Neural crest cell (in vitro differentiated cells): ENCODE measurements at places on chromosomes 7 and 10. TPM values are rescaled to one million over a fixed set of nuclear protein-coding genes. Genes with fewer than 3 reads are reported as not detected.

- no peak for DNase-seq
- no peak overlapping the region for H3K4me3 ChIP-seq
- no peak overlapping the region for H3K27ac ChIP-seq
- H3K4me1 ChIP-seq: no peaks in the 10 kb centered on the region
Measured at GRCh38 chr10:86218160-86218559, 148.4 kb downstream of the GRID1 start.

DNA sequence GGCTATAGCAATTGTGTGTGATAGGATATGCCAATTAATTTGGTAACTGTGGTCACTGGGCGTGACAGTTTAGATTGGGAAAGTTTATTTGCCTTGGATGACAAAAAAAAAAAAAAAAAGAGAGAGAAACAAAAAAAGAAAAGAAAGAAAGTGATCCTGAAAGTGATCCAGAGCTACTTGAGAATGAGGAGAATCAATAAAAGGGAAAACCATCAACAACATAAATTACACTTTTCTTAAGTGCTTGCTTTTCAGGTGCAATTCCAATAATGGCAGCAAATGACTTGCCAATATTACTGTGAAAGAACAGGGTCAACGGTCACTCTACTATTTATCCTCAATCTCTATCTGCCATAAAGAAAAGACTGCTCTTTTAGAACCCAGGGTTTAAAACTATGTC lies 191.8 kb upstream of the SEMA3C start:
- DNase-seq: no peak
- H3K27ac ChIP-seq: no peak overlapping the region
- peaks cover 45% of the 10 kb centered on the region for H3K4me1 ChIP-seq
- H3K4me3 ChIP-seq: no peak overlapping the region
- H3K36me3 ChIP-seq: no peaks in the 10 kb centered on the region

- H3K36me3 ChIP-seq: peaks cover 7% of the 10 kb centered on the region
- no peak for DNase-seq
- H3K4me3 ChIP-seq: no peak overlapping the region
- no peaks in the 10 kb centered on the region for H3K4me1 ChIP-seq
- H3K27ac ChIP-seq: no peak overlapping the region
Measured at GRCh38 chr7:57308631-57309408, 141.2 kb upstream of the ZNF716 start.

- H3K36me3 ChIP-seq: no peaks in the 10 kb centered on the region
- H3K4me1 ChIP-seq: peaks cover 10% of the 10 kb centered on the region
- H3K4me3 ChIP-seq: no peak overlapping the region
- DNase-seq: no peak
Measured at GRCh38 chr7:154640266-154640865, 362.6 kb downstream of the PAXIP1 start.

DNA sequence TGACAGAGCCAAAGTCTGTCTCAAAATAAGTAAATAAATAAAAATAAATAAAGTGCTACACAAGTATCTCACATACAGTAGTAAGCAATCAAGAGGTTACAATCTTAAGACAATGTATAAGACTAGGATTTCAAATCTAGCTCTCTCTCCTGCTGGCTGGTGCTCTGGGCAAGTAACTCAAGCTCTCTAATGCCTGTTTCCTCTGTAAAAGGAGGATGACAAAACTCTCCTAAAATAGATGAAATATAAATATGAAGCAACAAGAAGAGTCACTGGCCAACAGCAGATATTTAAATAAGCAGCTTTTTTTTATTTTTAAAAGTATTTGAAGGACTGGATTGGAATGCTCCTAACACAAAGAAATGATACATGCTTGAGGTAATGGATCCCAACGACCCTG lies 7.2 kb downstream of the SFMBT2 start:
- H3K4me1 ChIP-seq: peaks cover 12% of the 10 kb centered on the region
- no peak overlapping the region for H3K4me3 ChIP-seq
- no peak for DNase-seq
- H3K27ac ChIP-seq: no peak overlapping the region
- H3K36me3 ChIP-seq: peaks cover 6% of the 10 kb centered on the region

Gene NEUROD6
- total RNA-seq: not detected in 2 replicates

DNA sequence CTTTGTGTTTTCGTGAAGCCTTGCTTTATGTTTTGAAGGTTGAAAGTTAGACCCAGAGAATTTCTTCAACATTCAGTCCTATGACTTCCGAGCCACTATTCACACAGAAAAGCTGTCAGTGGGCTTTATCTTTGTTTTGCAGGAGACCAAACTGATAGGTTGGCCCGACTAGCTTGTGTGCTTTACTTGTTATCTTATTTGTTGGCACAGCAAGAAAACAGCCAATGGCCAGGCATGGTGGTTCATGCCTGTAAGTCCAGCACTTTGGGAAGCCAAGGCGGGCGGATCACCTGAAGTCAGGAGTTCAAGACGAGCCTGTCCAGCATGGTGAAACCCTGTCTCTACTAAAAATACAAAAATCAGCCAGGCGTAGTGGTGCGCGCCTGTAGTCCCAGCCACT lies 16.0 kb upstream of the GDI2 start:
- H3K27ac ChIP-seq: peak overlapping the region; percentile 19
- H3K4me3 ChIP-seq: no peak overlapping the region
- no peak for DNase-seq
- H3K36me3 ChIP-seq: no peaks in the 10 kb centered on the region
- no peaks in the 10 kb centered on the region for H3K27me3 ChIP-seq
- H3K4me1 ChIP-seq: peaks cover 7% of the 10 kb centered on the region

- DNase-seq: no peak
- H3K4me1 ChIP-seq: peaks cover 17% of the 10 kb centered on the region
- H3K27me3 ChIP-seq: no peaks in the 10 kb centered on the region
- H3K4me3 ChIP-seq: no peak overlapping the region
- H3K27ac ChIP-seq: no peak overlapping the region
- no peaks in the 10 kb centered on the region for H3K36me3 ChIP-seq
Measured at GRCh38 chr7:44467217-44467548, 23.3 kb downstream of the NUDCD3 start.

- H3K36me3 ChIP-seq: no peaks in the 10 kb centered on the region
- H3K27ac ChIP-seq: no peak overlapping the region
- H3K4me3 ChIP-seq: no peak overlapping the region
- H3K4me1 ChIP-seq: no peaks in the 10 kb centered on the region
- peak; percentile 75 for DNase-seq
- peaks cover 4% of the 10 kb centered on the region for H3K27me3 ChIP-seq
Measured at GRCh38 chr10:71696628-71697326, 22.8 kb downstream of the C10orf105 start.

Gene HOXA7
- total RNA-seq: 7.1 and 8.8 TPM in 2 replicates

DNA sequence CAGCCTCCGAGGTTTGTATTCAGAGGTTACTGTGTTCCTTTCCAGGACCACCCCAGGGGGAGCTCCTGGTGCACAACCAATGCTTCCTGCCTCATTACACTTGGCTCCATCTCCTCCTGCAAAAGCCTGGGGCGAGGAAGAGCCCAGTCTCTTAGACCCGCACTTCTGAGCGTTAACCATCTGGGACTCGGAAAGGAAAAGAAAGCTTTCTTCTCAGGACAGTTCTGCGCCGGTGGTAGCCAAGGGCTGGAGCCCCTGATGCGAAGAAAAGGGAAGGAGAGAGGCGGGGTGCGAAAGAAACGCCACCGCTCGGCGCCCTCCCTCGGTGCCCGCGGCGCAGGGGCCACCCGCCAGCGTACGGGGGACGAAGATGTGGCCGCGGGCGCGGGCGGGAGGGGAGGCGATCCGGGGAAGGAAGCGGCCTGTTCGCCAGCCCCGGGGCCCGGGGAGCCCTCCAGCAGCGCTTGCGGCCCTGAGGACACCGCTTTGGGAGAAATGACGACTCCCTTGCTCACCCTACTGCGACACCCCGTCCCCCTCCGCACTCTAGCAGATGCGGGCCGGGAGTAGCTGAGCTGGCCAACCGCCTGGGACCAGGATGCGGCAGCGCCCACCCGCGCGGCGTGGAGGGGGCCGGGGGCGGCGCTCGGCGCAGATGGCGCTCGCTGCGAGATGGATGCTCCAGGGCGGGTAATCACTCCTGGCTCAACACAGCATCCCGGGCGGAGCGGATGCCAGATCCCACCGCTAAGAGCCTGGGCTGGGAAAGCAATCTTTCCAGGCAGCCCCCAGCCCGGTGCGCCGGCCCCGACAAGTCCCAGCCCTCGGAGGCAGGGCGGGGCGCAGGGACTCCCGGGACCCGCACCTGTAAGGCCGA lies 1.3 kb downstream of the NRCAM start:
- no peaks in the 10 kb centered on the region for H3K36me3 ChIP-seq
- H3K27me3 ChIP-seq: peaks cover 46% of the 10 kb centered on the region
- peak overlapping the region; percentile 47 for H3K27ac ChIP-seq

DNA sequence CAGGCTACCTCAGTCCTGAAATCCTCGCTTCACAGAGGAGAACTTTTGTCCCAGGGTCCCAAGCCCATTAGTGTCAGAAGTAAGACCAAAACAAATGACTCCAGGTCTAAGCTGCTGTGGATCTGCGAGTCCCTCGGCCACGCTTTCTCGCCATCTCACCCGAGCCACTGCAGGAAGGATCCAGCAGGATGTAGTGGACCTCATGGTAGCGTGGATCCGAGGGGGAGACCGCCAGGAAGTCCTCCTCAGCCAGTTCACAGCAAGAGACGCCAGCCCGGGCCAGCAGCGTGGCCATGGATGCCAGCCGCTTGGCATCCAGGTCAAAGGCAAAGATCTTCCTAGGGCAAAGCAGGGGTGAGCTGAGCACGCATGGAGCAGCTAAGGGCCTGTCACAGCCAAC lies 4.6 kb downstream of the NSUN5 start:
- H3K27ac ChIP-seq: no peak overlapping the region
- DNase-seq: no peak
- H3K36me3 ChIP-seq: peaks cover 4% of the 10 kb centered on the region
- no peaks in the 10 kb centered on the region for H3K27me3 ChIP-seq

DNA sequence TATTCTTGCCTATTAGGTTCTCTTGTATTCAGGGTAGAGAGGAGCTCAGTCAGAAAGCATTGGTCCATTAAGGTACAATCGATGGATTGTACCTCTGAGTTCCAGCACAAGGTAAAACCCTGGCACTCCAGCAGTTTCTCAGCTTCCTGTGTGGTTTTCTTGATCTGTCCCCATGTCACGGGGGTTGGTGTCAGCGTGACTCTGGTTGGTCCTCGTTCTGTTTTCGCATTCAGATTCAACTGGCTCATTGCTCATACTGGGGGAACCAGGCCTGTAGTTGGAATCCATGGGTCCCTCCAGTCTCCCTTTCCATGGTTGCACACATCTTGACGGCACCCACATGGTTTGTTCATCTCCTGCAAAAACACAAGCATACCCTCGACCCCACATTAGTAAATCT lies 32.7 kb upstream of the RASGEF1A start:
- peaks cover 66% of the 10 kb centered on the region for H3K27me3 ChIP-seq
- H3K36me3 ChIP-seq: no peaks in the 10 kb centered on the region
- no peak overlapping the region for H3K27ac ChIP-seq

DNA sequence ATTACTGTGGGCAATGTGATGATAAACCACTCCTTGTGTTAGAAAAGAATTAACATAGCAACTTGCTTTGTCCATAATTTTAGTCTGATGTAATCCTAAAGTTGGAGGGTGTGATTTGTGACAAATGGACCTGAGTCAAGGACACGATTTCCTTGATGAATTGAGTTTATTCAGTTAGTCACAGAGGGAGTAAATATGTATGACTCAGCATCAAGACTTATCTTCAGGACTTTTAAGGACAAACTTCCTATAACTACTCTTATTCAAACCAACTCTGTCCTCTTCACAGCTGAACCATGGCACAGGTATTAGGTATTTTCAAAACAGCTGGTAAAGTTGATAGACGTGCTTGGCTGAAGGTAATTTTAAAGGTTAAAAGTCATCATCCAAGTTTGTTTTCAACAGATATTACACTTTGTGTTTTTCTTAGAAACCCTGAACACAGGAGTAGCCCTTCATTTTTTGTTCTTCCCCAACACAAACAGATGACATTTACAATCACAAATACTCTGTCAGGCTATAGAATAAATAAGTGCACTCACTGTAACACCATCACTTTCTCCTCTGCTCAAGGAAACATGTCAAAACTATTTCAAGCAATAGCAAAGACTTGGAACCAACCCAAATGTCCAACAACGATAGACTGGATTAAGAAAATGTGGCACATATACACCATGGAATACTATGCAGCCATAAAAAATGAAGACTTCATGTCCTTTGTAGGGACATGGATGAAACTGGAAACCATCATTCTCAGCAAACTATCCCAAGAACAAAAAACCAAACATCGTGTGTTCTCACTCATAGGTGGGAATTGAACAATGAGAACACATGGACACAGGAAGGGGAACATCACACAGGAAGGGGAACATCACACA lies 54.5 kb downstream of the COA1 start:
- no peak for DNase-seq
- H3K27ac ChIP-seq: no peak overlapping the region
- H3K4me1 ChIP-seq: no peaks in the 10 kb centered on the region
- no peak overlapping the region for H3K4me3 ChIP-seq
- no peaks in the 10 kb centered on the region for H3K27me3 ChIP-seq

- no peak overlapping the region for H3K27ac ChIP-seq
- H3K27me3 ChIP-seq: no peaks in the 10 kb centered on the region
- DNase-seq: no peak
- peaks cover 2% of the 10 kb centered on the region for H3K36me3 ChIP-seq
- no peaks in the 10 kb centered on the region for H3K4me1 ChIP-seq
- H3K4me3 ChIP-seq: no peak overlapping the region
Measured at GRCh38 chr7:30321882-30322192, 37.4 kb downstream of the ZNRF2 start.

- peak overlapping the region; percentile 88 for H3K4me3 ChIP-seq
- peak overlapping the region; percentile 44 for H3K27ac ChIP-seq
- H3K27me3 ChIP-seq: no peaks in the 10 kb centered on the region
- H3K36me3 ChIP-seq: no peaks in the 10 kb centered on the region
Measured at GRCh38 chr7:98281757-98282606, 496 bp downstream of the BRI3 start.

- no peak overlapping the region for H3K27ac ChIP-seq
- H3K4me3 ChIP-seq: no peak overlapping the region
- H3K36me3 ChIP-seq: no peaks in the 10 kb centered on the region
- H3K27me3 ChIP-seq: no peaks in the 10 kb centered on the region
Measured at GRCh38 chr10:60611291-60611747, 167.0 kb upstream of the CDK1 start.

- H3K27ac ChIP-seq: no peak overlapping the region
- H3K27me3 ChIP-seq: no peaks in the 10 kb centered on the region
- no peaks in the 10 kb centered on the region for H3K4me1 ChIP-seq
Measured at GRCh38 chr7:30080818-30081217, 52.6 kb downstream of the PLEKHA8 start.

GRCh38 chr7:5064391-5065106 lies 18.9 kb downstream of the RBAK start:
- no peak for DNase-seq
- H3K4me3 ChIP-seq: peak overlapping the region; percentile 63
- peaks cover 2% of the 10 kb centered on the region for H3K27me3 ChIP-seq
- no peak overlapping the region for H3K27ac ChIP-seq
- peaks cover 96% of the 10 kb centered on the region for H3K36me3 ChIP-seq

Gene PDIA4
- 151 and 154 TPM in 2 replicates for total RNA-seq

Gene FANK1
- total RNA-seq: 2.4 and 5.0 TPM in 2 replicates

Gene CHRM2
- total RNA-seq: 0.14 TPM in 2 replicates

DNA sequence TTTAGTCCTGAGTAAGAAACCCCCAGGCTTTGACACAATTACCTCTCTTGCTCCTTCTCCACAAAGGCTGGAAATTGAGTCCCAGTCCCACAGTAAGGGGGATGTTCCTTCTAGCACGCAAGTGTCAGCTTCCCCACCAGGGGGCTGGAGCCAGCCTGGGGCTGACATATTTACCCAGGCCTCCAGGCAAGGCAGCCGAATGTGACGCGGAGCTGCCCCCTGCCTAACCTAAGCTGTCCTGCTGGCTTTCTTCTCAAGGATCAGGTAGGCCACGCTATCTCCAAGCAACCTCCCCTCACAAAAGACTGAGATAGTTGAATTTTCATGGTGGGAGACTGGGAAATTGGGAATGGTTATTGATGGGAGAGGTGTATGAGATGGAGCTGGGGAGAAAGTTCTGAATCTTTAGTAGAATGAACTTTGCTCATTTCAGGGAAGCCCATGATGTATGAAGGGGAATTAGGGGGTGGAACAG lies 19.2 kb upstream of the BMPER start:
- H3K27ac ChIP-seq: no peak overlapping the region
- H3K4me1 ChIP-seq: no peaks in the 10 kb centered on the region
- peak; percentile 25 for DNase-seq
- H3K27me3 ChIP-seq: no peaks in the 10 kb centered on the region
- H3K36me3 ChIP-seq: no peaks in the 10 kb centered on the region
